ENCODE measurements at places on chromosomes 4 and X.

DNA sequence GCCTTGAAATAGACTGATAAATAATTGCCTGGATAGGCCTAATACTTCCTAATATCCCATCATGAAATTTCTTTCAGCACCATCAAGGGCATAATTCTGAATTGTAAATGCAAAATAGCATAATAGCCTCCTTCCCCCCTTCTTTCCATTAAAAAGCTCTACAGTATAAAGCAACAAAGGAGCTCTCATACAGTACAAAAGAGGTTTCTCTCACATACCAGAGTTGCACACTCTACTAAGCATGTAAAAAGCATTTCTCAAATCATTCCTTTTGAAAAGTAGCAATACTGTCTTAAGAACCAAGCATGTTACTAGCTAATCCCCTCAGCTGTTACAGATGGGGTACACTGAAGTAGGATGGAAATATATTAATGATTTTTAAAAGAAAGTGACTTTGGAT is 509.0 kb downstream of the KLHL13 start:
- no peaks in the 10 kb centered on the region for H3K27me3 ChIP-seq
- no peaks in the 10 kb centered on the region for H3K4me1 ChIP-seq
- no peak overlapping the region for H3K27ac ChIP-seq

DNA sequence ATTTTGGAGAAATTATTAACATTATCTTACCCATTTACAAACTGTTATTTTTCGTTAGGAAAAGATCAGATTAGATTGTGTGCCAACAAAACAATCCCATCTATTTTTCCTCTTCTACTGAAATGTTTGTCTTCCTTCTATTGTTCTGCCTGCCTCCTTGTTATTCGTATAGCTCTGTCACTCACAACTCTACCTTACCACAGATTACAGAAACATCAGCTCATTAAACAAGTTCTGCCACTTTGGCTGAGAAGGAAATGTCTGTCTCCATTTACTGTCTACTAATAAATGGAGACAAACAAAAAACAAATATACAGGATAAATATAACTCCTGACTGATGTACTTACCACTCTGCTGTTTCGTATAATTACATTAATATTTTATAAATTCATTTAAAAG is 211.4 kb downstream of the ENOX2 start:
- no peak for DNase-seq
- H3K36me3 ChIP-seq = peaks cover under 1% of the 10 kb centered on the region
- H3K4me3 ChIP-seq = no peak overlapping the region
- H3K4me1 ChIP-seq = no peaks in the 10 kb centered on the region
- H3K27ac ChIP-seq = no peak overlapping the region
- no peaks in the 10 kb centered on the region for H3K27me3 ChIP-seq

DNA sequence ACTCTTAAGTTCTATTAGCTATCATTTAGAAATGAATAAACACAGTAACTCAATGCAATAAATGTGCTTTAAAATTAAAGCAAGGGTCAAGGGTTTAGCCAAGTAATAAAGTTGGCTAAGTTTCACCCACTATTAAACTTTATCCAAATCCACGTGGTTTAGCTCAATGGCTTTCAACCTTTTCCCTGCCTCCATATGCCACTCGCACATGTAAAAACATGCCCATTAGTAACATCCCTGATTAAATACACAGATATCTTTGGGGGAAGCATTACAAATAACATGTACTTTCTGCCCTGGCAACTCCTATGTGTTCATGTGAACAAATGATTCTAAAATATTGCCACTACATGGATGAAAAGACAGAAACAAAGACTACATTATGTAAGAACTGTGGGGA is 130.8 kb downstream of the ZAR1 start:
- H3K27me3 ChIP-seq = no peaks in the 10 kb centered on the region
- no peak overlapping the region for H3K27ac ChIP-seq
- H3K36me3 ChIP-seq = peaks cover 29% of the 10 kb centered on the region
- no peak overlapping the region for H3K4me3 ChIP-seq

- H3K27ac ChIP-seq = no peak overlapping the region
- no peak overlapping the region for H3K4me3 ChIP-seq
- no peaks in the 10 kb centered on the region for H3K36me3 ChIP-seq
Measured at GRCh38 chr4:65566473-65566872, 103.8 kb downstream of the EPHA5 start.

DNA sequence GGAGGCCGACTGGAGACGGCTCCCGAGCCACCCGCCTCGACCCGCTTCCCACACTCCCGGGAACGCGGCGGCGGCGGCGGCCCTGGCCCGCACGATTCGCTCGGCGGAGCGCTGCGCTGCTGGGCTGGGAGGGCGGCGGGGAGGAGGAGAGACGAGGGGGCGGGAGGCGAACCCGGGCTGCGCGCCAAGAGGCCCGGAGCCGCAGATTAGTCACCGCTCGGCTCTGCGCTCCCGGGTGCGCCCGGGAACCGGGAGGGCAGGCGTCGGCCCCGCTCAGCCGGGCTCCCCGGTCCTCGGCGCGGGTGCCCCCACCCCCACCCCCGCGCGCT is 11.2 kb upstream of the BCOR start:
- no peaks in the 10 kb centered on the region for H3K27me3 ChIP-seq
- peaks cover 11% of the 10 kb centered on the region for H3K4me1 ChIP-seq
- DNase-seq = peak; percentile 65
- no peak overlapping the region for H3K27ac ChIP-seq

GRCh38 chr4:84501721-84502267 is 2.7 kb upstream of the NKX6-1 start:
- H3K27me3 ChIP-seq = peaks cover 78% of the 10 kb centered on the region
- no peak overlapping the region for H3K4me3 ChIP-seq
- no peak overlapping the region for H3K27ac ChIP-seq
- H3K36me3 ChIP-seq = peaks cover 3% of the 10 kb centered on the region
- H3K4me1 ChIP-seq = peaks cover 12% of the 10 kb centered on the region

- H3K27ac ChIP-seq = peak overlapping the region; percentile 86
- no peaks in the 10 kb centered on the region for H3K27me3 ChIP-seq
- no peak overlapping the region for H3K4me3 ChIP-seq
- DNase-seq = no peak
- peaks cover 49% of the 10 kb centered on the region for H3K4me1 ChIP-seq
Measured at GRCh38 chrX:19673375-19674040, 158.2 kb upstream of the MAP3K15 start.

GRCh38 chr4:6908432-6909112 is 1.1 kb upstream of the TBC1D14 start:
- peaks cover 8% of the 10 kb centered on the region for H3K36me3 ChIP-seq
- H3K4me3 ChIP-seq = peak overlapping the region; percentile 86
- no peak for DNase-seq
- peaks cover 69% of the 10 kb centered on the region for H3K4me1 ChIP-seq

DNA sequence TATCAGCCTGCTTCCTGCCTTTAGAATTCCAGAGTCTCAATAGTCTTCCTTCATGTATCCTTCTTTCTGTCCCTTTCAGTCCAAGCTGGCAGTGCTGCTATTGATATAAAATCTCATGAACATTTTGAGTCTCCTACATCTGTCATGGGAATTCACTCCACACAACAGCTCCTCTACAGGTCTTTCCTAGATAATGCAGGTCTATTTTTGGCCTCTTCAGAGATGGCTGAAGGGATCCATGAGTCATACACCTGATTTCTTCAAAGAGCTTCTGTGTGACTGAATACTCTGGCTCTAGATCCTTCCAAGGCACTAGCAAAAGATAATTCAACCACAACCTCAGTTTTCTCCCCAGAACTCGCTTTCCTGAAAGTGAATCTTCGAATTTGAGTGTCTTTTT is 115.4 kb downstream of the STPG2 start:
- no peak overlapping the region for H3K27ac ChIP-seq
- DNase-seq = no peak
- H3K4me1 ChIP-seq = no peaks in the 10 kb centered on the region
- H3K36me3 ChIP-seq = no peaks in the 10 kb centered on the region
- no peak overlapping the region for H3K4me3 ChIP-seq
- H3K27me3 ChIP-seq = no peaks in the 10 kb centered on the region

GRCh38 chr4:113604955-113605354 is 156.6 kb downstream of the CAMK2D start:
- no peak overlapping the region for H3K27ac ChIP-seq
- peaks cover 14% of the 10 kb centered on the region for H3K4me1 ChIP-seq
- H3K36me3 ChIP-seq = peaks cover 54% of the 10 kb centered on the region
- DNase-seq = no peak

DNA sequence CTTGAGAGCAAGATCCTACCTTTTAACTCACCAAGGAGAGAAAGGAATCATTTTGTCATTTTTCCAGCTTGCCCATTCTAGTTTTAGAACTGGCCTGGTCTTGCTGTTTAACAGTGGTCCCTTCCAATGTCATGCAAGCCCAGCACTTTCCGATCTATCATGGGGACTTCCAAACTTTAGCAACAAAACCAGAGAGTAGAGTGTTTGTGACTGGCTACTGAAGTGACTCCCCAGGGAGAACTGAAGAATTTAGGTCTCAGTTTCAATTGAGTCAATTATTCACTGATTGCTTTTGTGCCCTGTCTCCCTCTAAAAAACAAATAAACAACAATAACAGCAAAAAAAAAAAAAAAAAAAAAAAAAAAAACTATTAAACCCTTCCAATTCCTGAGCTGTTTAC is 108.3 kb downstream of the LHFPL1 start:
- no peaks in the 10 kb centered on the region for H3K4me1 ChIP-seq
- no peaks in the 10 kb centered on the region for H3K36me3 ChIP-seq
- no peak overlapping the region for H3K4me3 ChIP-seq

DNA sequence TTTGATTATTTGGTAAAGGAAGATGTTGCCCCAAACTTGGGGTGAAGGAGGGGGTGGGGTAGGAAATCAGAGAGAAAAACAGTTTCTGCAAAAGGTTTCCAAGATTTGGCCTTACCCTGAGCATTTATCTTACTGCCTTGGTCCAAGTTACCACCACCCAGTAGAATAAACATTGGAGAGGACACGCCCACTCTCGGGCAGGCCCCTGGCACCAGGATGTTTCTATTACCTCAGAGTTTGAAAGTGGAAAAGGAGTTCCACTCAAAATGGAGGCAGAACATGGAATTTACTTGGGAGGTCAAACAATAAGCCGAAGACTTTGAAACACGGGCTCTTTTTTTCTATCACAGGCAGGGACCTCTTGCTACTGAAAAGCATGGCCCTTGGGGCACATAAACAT is 113.7 kb downstream of the CHRNA9 start:
- no peaks in the 10 kb centered on the region for H3K27me3 ChIP-seq
- H3K36me3 ChIP-seq = no peaks in the 10 kb centered on the region
- no peak for DNase-seq
- peaks cover 10% of the 10 kb centered on the region for H3K4me1 ChIP-seq
- no peak overlapping the region for H3K27ac ChIP-seq

DNA sequence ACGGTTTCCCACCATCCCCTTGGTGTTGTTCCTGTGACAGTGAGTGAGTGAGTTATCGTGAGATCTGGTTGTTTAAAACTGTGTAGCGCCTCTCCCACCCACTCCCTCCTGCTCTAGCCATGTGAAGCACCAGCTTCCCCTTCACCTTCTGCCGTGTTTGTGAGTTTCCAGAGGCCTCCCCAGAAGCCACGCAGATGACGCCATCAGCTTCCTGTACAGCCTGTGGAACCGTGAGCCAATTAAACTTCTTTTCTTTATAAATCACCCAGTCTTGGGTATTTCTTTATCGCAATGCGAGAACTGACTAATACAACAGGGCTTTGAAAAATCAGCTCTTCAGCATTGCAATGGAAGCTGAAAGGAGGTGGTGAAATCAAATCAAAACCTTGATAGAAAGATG is 50.0 kb downstream of the FGFBP1 start:
- H3K4me3 ChIP-seq = no peak overlapping the region
- no peak overlapping the region for H3K27ac ChIP-seq
- no peaks in the 10 kb centered on the region for H3K4me1 ChIP-seq
- H3K27me3 ChIP-seq = peaks cover 32% of the 10 kb centered on the region
- DNase-seq = no peak
- H3K36me3 ChIP-seq = no peaks in the 10 kb centered on the region

DNA sequence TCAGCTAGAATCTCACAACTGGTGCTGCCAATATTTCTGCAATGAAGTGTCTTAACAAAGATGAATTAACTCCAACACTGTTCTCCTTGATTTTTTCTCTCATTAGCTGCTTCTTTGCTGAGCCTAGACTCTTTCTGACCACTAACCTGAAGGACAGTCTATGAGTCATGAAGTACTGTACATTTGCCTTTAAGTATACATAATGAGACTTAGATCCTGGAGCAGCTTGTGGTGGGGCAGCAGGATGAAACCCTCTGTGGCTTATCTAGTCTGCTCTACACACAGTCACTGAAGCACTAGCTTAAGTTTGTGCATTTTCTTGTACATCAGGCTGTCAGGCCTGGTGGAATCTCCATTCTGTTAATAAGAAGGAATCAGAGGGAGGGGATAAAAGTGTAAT is 307.4 kb upstream of the SMIM31 start:
- H3K4me3 ChIP-seq = no peak overlapping the region
- H3K27me3 ChIP-seq = no peaks in the 10 kb centered on the region
- no peaks in the 10 kb centered on the region for H3K36me3 ChIP-seq
- H3K4me1 ChIP-seq = no peaks in the 10 kb centered on the region

DNA sequence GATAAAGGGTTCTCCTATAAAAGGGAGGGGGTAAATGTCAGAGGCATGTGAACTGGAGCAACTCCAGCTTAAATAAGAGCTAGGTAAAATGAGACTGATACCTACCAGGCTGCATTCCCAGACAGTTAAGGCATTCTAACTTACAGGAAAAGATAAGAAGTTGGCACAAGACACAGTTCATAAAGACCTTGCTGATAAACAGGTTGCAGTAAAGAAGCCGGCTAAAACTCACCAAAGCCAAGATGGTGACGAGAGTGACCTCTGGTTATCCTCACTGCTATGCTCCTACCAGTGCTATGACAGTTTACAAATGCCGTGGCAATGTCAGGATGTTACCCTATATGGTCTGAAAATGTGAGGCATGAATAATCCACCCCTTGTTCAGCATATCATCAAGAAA is 13.1 kb upstream of the SULT1B1 start:
- H3K27ac ChIP-seq = no peak overlapping the region
- no peaks in the 10 kb centered on the region for H3K27me3 ChIP-seq
- H3K36me3 ChIP-seq = no peaks in the 10 kb centered on the region
- H3K4me1 ChIP-seq = no peaks in the 10 kb centered on the region
- DNase-seq = no peak

DNA sequence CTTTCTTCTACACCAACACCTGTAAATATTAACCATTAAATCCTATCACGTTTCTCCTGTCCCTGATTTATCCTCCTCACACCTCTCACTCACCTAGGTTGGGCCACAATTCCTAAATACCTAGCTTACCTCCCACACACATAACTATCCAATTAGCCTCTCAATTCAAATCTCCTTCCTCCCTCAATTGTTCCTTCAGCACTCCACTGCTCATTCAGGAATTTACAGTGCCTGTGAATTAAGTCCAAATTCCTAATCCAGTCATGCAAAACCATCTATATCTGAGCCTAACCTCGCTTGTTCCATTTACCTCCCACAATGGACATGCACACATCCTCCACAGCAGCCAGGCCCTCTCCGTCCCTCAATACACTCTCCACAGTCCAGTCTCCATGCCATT is 17.5 kb downstream of the ANXA5 start:
- H3K4me3 ChIP-seq = no peak overlapping the region
- no peak for DNase-seq
- H3K4me1 ChIP-seq = no peaks in the 10 kb centered on the region
- H3K36me3 ChIP-seq = peaks cover 37% of the 10 kb centered on the region

Data from activated CD8-positive, alpha-beta memory T cell treated with anti-CD3 and anti-CD28 coated beads, Interleukin-2, amount 10 ng/mL, durations not matched to agents 7 days and 5 days (primary cell).